ENCODE measurements at places on chromosomes 7 and 10.
A peak's percentile ranks its signal among the peaks of the same experiment; 100 is the strongest.

DNA sequence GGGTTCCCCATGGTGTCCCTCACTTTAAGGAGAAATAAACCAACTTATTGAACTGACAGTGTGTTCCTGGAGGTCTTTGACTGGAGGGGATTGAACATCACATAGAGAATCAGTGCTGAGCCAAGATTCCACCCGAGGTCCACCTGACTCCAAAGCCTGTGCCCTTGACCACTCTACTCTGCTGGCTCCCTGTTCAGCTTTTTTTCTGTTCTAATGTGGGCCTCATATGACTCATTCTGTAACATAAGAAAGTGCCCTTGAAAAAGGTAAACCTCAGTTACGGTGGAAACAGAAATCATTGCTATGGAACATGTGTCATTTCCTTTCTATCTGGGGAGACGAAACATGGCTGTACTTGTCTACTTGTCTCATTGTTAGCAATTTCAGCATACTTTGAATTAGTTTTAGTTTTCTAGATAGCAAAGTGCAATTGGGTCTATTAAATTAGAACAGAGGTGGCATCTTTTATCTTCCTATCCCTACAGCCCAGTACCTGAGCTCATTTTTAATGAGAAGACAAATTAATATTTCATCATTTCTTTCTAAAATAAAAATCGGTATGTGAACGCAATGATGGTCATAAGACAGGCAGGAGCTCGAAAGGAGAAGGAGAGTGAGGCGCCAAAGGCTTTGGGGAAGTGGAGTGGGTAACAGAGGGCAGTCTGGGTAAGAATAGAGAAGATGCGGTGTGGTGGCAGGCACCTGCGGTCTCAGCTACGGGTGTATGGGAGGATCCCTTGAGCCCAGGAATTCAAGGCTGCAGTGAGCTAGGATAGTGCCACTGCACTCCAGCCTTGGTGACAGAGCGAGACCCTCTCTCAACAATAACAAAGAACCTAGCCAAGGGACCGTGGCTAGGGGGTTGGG, 1.5 kb downstream of the GSDME start:
- peak; percentile 28 for DNase-seq

DNA sequence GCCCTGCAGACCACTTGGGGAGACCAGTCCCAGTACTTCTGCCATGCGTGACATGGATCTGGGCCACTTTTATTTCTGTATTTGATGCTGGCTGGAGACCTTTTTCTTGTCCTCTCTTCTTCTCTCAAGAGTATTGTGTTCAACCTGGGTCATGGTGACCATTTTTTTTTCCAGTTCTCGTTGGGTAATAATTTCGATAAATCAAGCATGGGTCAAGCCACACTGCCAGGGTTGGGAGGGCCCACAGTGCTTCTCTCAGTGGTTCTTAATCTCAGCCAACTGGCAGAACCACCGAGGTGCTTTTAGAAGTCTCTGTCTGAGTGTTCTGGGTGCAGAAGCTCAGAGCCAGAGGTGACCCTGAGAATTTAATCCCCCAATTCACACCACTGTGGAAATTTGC, 269.9 kb downstream of the SEC23IP start:
- no peak for DNase-seq

DNA sequence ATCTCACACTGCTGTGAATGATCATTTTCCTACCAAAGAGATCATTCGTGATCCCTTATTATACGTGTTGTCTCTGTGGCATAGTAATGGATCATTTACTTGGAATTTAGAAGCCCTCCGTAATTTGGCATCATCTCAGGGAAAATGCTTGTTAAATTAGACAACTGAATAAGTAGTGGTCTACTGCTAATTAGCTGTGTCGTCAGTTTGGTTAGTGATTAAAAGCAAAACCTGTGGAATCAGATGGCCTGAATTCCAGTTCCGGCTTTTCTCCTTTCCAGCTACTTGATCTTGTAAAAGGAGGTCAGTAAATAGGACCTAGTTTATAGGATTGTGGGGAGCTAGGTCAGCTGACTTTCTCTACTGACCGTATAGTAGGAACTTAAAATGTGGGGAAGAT, 65.6 kb downstream of the RBM33 start:
- no peak for DNase-seq

DNA sequence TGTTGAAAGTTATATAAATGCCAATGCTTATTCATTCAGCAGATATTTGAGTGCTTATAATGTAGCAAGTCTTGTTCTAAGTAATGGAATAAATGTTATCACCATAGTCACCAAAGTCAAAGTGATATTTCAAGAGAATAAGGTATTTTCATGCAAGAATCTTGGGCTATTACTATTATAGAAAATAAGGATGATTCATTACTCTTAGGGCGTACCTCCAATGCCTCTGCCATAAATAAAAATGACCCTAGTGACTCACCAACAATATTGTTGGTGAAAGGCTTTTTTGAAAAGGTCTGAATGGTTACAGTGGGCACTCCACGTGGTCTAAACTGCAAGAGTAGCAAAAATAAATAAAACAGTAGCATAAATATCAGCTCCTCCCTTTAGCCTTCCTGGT, 68.4 kb downstream of the RALA start:
- no peak for DNase-seq

DNA sequence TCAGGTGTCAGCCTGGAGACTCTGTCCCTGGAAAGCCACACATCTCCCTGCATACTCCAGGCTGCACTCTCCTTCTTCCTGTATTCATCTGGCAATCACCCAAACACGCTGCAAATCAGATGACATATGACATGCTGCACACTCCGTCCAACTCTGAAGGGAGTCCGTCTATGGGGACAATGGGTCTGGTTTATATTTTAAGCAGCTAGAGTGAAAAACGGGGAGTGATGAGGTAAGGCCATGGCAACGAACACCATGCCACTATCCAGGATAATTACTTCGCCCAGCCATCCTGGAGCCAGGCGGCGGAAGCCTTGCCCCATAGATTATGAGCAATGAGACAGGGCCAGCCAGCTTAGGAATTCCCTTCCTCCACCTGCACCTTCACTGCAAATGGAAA, 140.1 kb downstream of the PLXNA4 start:
- no peak for DNase-seq

DNA sequence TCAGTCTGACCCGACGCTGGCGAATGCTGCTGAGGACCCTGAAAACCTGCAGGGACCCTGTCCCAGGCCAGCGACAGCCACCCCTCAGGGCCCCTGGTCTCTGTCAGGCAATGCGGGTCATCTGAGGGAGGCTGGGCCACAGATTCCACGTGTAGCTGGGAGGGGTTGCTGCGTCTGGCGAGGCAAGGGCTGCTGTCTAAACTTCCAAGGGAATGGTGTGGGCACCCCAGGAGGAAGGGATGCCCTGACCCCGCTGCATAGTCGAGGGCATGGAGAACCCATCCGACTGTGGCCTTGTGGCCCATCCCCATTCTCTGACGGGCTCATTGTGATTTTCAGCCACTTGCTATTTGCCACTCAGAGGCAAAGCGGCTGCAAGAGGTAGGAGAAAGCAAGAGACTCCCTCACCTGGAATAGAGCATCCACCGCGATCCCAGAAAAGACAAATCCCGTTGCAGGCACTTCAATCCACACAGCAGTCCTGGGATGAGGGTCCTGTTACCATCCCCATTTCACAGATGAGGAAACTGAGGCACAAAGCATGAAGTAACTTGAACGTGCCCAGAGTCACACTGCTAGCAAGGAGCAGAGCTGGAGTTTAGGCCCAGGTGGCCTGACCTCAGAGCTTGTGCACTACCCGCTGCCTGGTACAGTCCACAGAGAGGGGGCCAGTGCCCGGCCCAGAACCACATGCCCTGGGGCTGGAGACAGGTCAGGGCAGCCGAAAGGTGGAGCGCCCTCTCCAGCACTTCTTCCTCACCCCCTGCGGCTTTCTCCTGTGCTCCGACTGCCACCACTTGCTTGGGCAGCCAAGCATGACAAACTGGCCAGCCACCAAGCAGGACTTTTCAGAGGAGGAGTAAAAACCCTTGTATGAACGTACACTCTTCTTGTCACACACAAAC, 163.8 kb upstream of the KLF14 start:
- no peak for DNase-seq

GRCh38 chr10:66882271-66882670, 43.6 kb upstream of the LRRTM3 start:
- DNase-seq = no peak

DNA sequence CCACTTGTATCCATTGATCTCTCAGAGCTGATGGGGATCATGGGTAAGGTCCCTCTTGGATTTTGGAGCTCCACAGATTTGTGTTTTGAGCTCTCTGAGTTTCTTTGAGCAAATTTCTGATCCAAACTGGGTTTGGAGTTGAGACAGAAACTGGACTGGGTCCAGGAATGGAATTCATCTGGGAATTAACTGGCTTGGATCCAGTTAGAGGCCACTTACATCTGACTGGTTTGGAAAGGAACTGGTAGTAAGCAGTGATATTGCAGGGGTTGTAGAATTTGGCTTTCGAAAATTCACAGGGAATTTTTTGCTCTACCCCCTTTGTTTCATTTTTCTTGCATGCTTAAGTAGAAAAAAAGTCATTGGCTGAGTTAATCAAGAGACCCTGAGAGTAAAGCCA, 245.6 kb downstream of the SEMA3D start:
- DNase-seq = no peak

DNA sequence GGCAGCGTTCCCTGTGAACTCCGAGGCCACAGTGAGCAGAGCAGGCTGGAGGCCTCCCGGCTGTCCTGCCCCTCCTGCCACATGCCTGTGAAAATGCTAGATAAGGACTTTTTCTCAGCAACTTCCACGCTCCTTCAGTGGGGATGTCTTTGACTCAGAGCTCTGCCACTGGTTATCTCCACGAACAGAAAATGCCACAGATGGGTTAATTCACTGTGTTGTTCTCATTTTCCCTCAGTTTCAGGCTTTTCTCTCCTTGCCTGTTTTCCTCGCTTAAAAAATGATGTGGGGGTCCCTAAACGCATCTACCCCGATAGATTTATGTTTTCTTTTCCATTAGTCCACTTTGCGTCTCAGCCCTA, 51.3 kb downstream of the IKZF1 start:
- DNase-seq = no peak

DNA sequence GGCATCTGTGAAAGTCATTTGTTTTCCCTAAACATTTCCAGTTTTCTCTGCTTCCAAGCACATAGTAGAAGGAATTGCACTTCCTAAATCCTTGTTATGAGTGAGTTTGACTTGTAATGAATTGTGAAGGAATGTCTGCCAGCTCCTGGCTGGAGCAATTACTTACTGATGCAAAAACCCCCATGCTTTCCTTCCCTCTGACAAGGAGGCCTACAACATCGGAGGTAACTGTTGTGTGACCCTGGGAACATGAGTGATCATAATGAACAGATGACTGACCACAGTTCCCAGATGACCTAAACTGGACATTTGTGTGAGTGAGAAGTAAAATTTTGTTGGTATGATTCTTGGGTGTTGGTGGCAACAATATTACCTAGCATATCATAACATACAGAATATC, 21.4 kb upstream of the CPVL start:
- no peak for DNase-seq

- DNase-seq = no peak
Measured at GRCh38 chr7:72403458-72404076, 8.6 kb downstream of the CALN1 start.

DNA sequence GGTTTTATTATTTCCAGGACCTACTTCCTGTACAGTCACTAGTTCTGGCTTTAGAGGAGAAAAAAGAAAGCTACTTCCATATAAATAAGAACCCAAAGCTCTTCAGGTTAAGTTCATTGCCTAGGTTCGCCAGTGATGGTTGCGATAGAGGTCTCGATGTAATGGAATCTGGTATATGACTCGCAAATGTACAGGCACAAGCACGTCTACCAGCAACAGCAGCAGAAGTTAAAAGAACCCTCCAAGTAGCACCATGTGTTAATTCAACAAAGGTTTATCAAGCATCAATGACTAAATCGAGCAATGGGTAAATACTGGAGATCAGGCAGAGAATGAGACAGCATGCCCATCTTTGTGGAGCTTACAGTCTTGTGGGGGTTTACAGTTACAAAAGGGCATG, 155.4 kb downstream of the BTAF1 start:
- no peak for DNase-seq

GRCh38 chr7:12839508-12840153, 152.2 kb downstream of the ARL4A start:
- DNase-seq = no peak

DNA sequence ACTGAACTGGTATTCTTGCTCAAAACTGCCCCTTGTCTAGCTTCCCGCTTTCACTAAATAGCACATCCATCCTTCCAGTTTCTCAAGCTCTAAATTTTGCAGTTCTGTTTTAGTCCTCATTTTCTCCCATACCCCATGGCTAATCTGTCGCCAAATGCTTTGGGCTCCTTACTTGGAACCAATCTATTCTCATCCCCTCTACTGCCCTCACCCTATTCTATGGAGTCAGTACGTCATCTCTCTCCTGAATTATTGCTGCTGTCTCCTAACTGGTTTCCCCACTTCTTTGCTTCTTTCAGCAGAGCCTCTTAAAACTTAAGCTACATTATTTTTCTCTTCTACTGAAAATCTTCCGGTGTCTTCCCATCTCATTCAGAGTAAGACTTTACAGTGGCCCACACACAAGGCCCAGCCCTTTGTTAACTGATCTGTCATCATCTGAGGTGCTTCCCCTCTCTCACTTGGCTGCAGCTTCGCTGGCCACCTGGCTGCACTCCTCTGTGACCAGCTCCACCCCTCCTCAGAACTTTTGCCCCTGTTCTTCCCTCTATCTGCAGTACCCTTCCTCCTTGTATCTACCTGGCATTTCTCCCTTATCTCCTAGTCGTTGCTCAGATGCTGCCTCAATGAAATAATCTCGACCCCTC, 9.9 kb downstream of the STARD3NL start:
- DNase-seq = no peak

DNA sequence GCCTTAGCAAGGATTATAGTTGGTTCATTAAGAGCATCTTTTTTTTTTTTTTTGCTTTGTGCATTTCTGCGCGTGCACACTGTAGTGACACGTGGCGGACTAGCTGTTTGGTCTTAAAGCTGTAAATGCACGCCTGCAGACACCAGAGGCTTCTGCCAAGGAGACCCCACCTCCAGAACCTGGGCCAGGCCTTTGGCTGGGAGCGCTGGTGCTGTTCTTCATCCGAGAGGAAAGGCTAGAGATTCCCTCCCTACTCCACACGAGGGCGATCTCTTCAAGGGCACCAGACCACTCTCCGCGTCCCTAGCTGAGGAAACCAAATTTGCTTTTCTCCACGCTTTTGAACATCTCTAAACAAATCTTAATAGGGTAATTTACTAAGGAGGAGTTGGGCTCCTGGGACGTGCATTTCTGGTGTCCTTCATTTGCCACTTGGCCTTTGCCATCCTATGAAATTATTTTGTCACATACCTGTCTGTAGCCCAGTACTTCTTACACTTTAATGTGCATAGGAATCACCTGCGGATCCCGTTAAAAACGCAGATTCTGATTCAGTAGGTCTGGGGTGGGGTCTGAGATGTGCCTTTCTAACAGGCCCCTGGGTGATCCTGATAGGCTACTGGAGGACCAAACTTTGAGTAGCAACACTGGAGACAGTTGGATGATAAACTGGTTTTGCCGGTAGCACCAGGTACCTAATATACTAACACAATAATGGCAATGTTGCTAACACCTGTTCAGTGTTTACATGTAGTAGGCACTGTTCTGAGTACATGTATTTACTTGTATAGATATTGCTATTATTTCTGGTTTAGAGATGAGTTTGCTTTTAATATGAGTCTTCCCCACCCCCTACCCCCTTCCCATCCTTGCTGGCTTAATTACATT, 1.3 kb upstream of the SLC26A5 start:
- peak; percentile 35 for DNase-seq

Measured in activated naive CD8-positive, alpha-beta T cell treated with anti-CD3 and anti-CD28 coated beads for 36 hours (primary cell).